Osteoblast (primary cell): ENCODE measurements at places on chromosomes 1 and 21. TPM values are rescaled to one million over a fixed set of nuclear protein-coding genes. Genes with fewer than 3 reads are reported as not detected.

Gene FRRS1
- 23.2 and 28.9 TPM in 2 replicates for total RNA-seq

Gene GJB3
- total RNA-seq, result not detected in 2 replicates

Gene APOBEC4
- total RNA-seq, result under 0.01 TPM in 1 of 2 replicates, not detected in the other

Gene SCYL3
- 9.4 and 10.1 TPM in 2 replicates for total RNA-seq

- no peak for DNase-seq
Observed at GRCh38 chr1:99601208-99601607, 44.7 kb upstream of the PALMD start.

GRCh38 chr1:151992303-151993083 lies 1.2 kb downstream of the S100A10 start:
- peak; percentile 80 for DNase-seq

- no peak for DNase-seq
Observed at GRCh38 chr1:243712242-243712641, 137.8 kb downstream of the AKT3 start.

GRCh38 chr1:30981172-30981571 lies 72.6 kb upstream of the SDC3 start:
- no peak for DNase-seq

GRCh38 chr1:160070243-160071163 lies 543 bp upstream of the KCNJ10 start:
- DNase-seq, result peak; percentile 94

- no peak for DNase-seq
Observed at GRCh38 chr21:28332796-28333195, 659.9 kb downstream of the LTN1 start.
